ENCODE measurements at places on chromosomes 3 and 15.

DNA sequence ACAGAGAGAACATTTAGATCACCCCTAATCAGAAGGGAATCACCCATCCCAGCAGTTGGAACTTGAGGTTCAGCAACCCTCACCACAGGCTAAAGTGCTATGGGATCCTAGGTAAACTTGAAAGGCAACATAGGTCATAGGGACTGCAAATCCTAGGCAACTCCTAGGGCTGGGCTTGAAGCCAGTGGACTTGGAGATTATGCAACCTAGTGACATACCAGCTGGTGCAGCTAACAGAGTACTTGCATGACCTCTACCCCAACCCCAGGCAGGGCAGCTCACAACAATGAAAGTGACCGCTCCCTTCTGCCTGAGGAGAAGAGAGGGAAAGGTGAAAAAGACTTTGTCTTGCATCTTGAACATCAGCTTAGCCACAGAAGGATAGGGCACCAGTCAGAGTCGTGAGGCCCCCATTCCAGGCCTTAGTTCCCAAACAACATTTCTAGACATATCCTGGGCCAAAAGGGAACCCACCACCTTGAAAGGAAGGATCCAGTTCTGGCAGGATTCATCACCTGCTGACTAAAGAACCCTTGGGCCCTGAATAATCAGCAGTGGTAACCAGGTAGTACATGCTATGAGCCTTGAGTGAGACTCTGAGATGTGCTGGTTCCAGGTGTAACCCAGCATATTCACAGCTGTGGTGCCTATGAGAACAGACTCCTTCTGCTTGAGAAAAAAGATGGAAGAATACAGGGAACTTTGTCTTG lies 37.6 kb upstream of the FBN1 start:
- no peak for DNase-seq

- DNase-seq = no peak
These were observed 107.1 kb downstream of the ZMAT3 start for GRCh38 chr3:178964551-178964950.

GRCh38 chr15:82742134-82742533 lies 32.5 kb upstream of the AP3B2 start:
- no peak for DNase-seq

DNA sequence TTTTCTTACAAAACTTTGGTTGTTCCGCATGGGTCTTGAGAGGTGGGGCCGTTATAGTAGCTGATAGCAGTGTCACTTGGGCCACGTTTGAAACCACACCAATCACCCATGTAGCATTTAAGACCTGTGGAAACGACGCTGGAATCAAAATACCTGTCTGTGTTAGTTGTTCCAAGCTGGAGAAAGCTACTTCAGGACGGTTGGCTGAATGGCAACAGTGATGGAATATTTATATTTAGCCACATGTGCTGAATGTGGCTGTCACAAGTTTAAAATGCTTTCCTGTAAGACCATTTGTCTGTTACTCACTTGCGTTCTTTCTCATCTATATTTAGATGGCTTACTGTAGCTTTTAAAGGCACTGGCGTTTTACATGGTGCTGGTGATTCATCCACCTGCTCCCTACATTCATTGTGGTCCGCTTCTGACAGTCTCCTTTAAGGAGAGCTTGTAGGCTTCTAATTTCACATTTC lies 1.4 kb downstream of the DNAJA4 start:
- DNase-seq = no peak

All from left hindlimb (tissue), 1 donor.